KBM-7 (cell line): ENCODE measurements at places on chromosomes 7 and 10.

DNA sequence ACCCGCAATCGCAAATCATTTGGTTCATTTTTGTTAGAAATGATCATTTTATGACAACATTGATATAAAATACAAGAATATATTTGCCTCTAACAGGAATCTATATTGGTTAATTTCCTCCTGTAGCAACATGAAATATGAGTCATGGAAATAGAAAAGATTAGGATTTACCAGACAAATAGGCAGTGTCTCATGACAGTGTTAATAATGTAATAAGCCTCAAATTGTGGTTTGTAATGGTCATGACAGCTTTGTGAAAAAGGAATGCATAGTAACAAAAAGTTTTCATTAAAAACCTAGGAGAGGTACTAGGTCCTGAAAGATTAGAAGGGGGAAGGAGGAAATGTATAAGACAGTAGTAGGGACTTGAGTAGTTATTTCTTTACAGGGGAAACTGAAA, 7.9 kb upstream of the SLK start:
- DNase-seq: no peak

- DNase-seq: no peak
Observed at GRCh38 chr7:37035631-37036030, 311.3 kb upstream of the AOAH start.

GRCh38 chr7:140726281-140726680, 29.8 kb downstream of the NDUFB2 start:
- peak; percentile 28 for DNase-seq

DNA sequence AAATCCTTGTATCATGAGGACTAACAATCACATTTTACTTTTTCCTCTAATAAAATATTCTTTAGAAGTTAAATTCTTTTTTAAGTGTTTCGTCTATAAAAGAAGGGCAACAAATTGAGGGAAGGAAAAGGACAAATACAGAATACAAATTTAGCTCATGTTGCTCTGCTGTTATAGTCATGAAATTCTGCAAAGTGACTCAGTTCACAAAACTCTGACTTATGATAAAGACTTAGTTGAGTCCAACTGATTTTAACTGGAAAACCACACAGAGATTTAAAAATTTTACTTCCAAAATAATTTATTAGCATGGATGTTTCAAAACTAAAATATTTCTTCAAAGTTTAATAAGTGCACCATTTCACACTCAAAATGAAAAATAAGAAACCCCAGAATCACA, 75.0 kb upstream of the GPR22 start:
- no peak for DNase-seq

- DNase-seq: no peak
Observed at GRCh38 chr7:28405662-28406061, 6.7 kb upstream of the CREB5 start.

DNA sequence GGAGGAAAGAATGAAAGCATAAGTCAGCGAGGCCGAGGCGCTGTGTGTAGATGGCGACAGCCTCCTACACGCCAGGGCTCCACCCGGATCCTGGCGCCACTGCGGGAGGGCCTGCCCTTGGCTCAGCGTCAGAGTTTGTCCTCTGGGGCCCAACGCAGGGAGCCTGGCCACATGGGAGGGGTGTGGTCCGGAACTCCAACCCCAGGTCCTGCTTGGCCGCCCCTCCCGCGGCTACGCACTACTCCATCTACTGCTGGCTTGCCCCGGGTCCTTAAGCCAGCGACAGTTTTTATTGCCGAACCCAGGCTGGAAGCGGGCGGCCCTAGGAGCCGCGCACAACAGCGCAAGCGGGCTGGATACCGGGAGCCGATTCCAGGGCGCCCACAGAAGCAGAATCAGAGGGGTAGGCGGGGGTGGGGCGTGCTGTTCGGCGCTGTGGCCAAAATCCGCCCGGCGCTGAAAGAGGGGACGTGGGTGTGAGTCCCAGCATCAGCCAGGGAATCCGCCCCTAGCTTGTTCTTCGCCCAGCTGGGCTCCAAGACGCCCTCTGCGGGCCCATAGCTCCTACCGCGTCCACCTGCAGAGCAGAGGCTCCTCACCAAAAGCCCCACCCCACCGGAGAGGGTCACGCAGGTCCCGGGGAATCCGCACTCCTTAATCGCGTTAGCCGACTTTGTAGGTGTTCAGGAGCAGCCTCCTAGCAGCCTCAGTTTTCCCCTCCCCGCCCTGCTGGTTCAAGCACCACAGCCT, 4.5 kb downstream of the KAZALD1 start:
- DNase-seq: peak; percentile 89
